ENCODE measurements at places on chromosomes 7 and 10. TPM values are rescaled to one million over a fixed set of nuclear protein-coding genes. Genes with fewer than 3 reads are reported as not detected.

PTPRE gene
- 3.1 TPM for total RNA-seq

ANAPC16 gene
- total RNA-seq = 82.7 TPM

ACSM6 gene
- not detected for total RNA-seq

TMEM273 gene
- total RNA-seq = not detected

Data from A549 treated with CORT108297 at 1 μM for 4 hours (cell line).